ENCODE measurements at places on chromosomes 16 and 17. TPM values are rescaled to one million over a fixed set of nuclear protein-coding genes. Genes with fewer than 3 reads are reported as not detected.
A peak's percentile ranks its signal among the peaks of the same experiment; 100 is the strongest.

DNA sequence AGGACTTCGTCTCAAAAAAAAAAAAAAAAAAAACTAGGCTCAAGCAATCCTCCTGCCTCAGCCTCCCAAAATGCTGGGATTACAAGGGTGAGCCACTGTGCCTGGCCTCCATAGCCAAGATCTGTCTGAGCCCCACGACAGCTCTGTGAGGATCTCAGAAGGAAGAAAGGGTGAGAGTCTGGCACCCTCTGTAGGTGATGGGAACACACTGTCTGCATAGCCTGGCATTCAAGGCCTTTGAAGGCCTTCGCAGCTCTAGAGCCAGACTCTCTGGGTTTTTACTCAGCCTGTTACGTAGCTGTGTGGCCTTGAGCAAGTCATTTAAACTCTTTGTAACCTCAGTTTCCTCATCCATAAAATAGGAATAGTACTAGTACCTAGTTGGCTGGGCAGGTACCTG, 6.3 kb upstream of the XPO6 start:
- DNase-seq, result no peak

PCYT2 gene
- total RNA-seq, result 40.4 TPM

TEKT3 gene
- total RNA-seq, result not detected

CHST4 gene
- total RNA-seq, result not detected

HSPB9 gene
- total RNA-seq, result under 0.01 TPM

- peak; percentile 89 for DNase-seq
Measured at GRCh38 chr17:56867948-56868376, 34.0 kb downstream of the DGKE start.

DNA sequence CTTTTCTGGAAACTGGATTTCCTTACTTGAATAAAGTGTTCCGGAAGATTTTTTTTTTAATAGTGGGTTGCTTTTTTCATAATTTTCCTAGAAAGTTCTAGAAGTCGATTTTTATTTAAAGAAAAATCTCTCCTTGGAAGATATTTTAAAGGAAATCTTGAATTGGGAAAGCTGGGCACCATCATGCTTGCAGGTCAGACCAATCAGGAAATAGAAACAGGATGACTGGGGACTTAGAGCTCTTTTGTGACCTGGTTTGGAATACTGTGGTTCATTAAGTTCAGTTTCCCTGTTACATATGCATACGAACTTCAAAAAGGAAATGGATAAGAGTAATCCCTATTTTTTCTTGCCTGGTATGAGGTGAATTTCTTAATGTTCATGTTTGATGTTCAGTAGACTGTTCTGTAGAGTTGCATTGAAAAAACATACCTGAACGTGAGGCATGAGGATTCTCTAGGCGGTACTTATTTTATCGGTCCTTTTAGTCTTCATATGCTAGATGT, 1.2 kb downstream of the NFATC3 start:
- DNase-seq, result peak; percentile 54

PPP4C gene
- 214 TPM for total RNA-seq

- DNase-seq, result no peak
Measured at GRCh38 chr17:46776298-46777005, 42.0 kb downstream of the WNT3 start.

GRCh38 chr16:54163197-54163843, 123.3 kb downstream of the IRX3 start:
- DNase-seq, result no peak

- DNase-seq, result no peak
Measured at GRCh38 chr17:50853015-50853615, 13.0 kb downstream of the TOB1 start.

DNA sequence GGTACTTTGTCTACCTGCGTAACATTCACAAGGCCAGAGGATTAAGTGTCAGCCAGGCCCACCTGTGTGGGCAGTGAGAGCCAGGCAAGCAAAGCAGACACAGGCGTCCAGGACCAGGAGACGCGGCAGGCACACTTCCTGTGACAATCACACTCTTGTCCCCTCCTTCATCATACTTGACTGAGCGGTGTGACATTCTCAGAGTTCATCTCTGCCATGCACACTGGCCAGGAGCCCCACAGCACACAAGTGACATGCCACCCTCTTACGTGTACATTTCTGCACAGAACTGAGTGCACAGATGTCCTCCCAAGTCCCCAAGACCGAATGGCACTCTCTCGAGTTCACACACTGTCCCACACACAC, 8.7 kb downstream of the PPP1R9B start:
- no peak for DNase-seq

Data from dermis microvascular lymphatic vessel endothelial cell (primary cell).